Muscle of arm (tissue), 14 donors: ENCODE measurements at places on chromosomes 11 and 22. TPM values are rescaled to one million over a fixed set of nuclear protein-coding genes. Genes with fewer than 3 reads are reported as not detected.

HTR3A gene
- 0.09 TPM for polyA plus RNA-seq

PPFIBP2 gene
- polyA plus RNA-seq, result 56.8 TPM

PKP3 gene
- 0.46 TPM for polyA plus RNA-seq

PRG3 gene
- polyA plus RNA-seq, result 0.82 TPM

TRPC6 gene
- polyA plus RNA-seq, result 31.6 TPM

SORL1 gene
- 2.1 TPM for polyA plus RNA-seq

APOL2 gene
- polyA plus RNA-seq, result 15.2 TPM

LBHD1 gene
- 3.8 TPM for polyA plus RNA-seq

APOL5 gene
- polyA plus RNA-seq, result 1.9 TPM

OR4C46 gene
- not detected for polyA plus RNA-seq

KLHDC7B gene
- not detected for polyA plus RNA-seq

MAP4K2 gene
- 21.0 TPM for polyA plus RNA-seq

PHETA2 gene
- 16.0 TPM for polyA plus RNA-seq

YAP1 gene
- polyA plus RNA-seq, result 82.6 TPM

CCDC188 gene
- polyA plus RNA-seq, result 1.1 TPM

RAB3IL1 gene
- 27.0 TPM for polyA plus RNA-seq

SYT9 gene
- polyA plus RNA-seq, result 0.47 TPM

NXPE2 gene
- polyA plus RNA-seq, result 0.32 TPM

THY1 gene
- polyA plus RNA-seq, result 247 TPM
